ENCODE measurements at places on chromosomes 11 and 22. TPM values are rescaled to one million over a fixed set of nuclear protein-coding genes. Genes with fewer than 3 reads are reported as not detected.
A peak's percentile ranks its signal among the peaks of the same experiment; 100 is the strongest.

GRCh38 chr11:82929121-82929520, 27.6 kb downstream of the DDIAS start:
- no peak for DNase-seq

- no peak for DNase-seq
These were observed 10.8 kb upstream of the VSIG10L2 start for GRCh38 chr11:125935056-125935455.

GRCh38 chr22:31995046-31995445, 48.0 kb upstream of the SLC5A1 start:
- no peak for DNase-seq

GRCh38 chr11:40162901-40163883, 1296.3 kb downstream of the LRRC4C start:
- no peak for DNase-seq

GRCh38 chr11:13908535-13908934, 54.0 kb upstream of the SPON1 start:
- DNase-seq = no peak

- no peak for DNase-seq
These were observed 23.5 kb downstream of the TUG1 start for GRCh38 chr22:30992565-30992964.

GRCh38 chr11:70155386-70155785, 47.7 kb upstream of the FADD start:
- no peak for DNase-seq

GRCh38 chr22:46793497-46793896, 31.0 kb downstream of the TBC1D22A start:
- DNase-seq = no peak

GRCh38 chr11:47241841-47242301, 6.7 kb downstream of the ACP2 start:
- no peak for DNase-seq

DNA sequence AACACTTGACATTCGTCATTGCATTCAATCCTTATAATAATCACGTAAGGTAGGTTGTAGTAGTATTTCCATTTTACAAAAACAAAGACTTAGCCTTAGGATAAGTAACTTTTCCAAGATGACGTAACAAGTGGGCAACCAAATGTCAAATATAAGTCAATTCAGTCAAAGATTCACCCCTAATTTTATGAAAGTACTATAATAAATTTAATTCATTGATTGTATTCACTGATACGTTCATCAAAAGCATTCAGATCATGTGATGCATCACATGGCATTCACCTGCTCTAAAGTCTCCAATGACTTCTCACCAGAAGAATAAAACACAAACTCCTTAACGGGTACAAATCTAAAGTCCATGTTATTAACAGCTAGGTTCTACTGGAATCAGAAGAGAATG, 2.1 kb downstream of the KIF18A start:
- DNase-seq = no peak

DNA sequence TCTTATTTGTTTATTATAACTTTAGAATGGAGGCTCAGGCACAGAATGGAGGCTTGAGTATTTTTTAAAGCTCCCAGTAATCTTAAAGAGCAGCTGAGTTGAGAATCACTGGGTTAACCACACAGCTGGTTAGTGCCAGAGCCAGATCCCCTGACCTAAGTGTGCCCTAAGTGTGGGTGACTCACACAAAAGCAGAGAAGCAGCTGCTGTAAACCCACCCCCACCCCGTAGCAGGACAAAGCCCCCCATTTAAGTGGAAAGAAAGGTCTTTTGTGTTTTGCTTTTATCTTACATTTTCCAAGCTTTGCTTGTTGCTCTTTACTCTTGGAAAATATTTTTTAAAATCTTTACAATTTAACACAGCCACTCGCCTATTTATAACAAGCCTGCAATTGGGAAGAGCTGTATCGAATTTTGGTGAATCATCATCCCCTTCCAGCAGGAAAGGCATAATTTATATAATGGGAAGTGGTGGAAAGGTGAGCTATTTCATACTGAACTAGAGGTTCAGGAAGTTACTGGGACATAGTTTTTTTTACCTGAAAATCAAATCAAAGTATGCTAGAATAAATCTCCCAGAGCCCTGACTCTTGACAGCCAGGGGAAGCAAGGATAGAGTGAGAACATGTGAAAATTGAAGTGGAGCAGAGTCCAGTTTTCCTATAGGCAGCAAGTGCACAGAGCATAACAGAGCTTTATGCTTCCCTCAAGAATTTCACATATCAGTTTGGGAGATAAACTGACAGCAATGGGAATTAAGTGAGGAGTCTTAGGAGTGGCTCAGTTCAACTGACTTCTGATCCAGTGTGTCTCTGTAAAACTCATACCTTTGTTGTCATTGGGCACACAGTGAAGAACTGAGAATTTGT, 405.7 kb downstream of the AASDHPPT start:
- no peak for DNase-seq

- no peak for DNase-seq
These were observed 26.5 kb downstream of the PGA5 start for GRCh38 chr11:61267437-61267841.

DNA sequence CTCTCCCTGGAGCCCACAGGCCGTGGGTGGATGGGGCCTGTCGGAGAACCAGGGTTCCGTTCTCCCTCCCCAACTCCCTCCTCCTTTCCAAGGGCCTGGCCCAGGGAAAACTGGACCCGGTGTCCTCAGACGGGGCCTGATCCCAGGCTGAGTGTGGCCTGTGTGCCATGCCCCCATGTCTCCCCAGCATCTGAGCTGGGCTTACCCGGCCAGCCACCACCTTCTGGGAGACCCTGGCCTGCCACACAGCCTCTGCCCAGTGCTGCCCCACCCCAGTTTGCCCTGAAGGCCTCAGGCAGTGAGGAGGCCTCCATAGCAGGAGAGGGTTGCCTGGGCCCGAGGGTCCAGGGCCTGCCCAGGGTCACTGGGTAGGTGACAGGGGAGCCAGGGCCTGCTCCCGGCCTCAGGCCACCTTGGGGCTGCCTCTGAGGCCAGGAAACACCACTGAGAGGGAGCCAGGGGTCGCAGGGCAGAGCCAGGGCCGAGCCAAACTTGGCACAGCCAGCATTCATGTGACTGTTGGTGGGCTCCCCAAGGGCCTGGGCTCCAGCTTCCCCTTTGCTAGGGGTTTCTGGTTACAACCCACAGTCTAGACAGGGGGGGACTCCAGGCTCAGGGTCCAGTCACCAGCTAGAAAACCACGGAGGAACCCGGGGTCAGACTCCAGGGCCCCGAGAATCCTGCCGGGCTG, 590 bp upstream of the IFITM10 start:
- no peak for DNase-seq

DNA sequence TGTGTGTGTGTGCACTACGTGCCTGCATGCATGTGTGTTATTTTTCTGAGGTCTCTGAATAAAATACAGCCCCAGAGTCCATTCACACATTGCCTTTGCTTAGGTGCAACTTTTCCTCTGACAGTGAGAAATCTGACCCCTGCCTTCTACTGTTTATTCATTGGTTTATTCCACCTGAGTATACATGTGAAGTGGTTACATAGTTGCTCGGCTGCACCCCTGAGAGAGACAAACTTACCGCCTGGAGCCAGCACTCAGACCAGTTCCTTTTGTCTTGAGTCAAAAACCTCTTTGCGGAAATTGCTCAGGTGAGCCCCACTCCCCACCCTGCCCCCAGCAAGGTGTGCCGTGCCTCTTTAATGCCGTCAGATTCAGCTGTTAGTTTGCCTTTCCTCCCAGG, 363.6 kb downstream of the BRD1 start:
- DNase-seq = no peak

DNA sequence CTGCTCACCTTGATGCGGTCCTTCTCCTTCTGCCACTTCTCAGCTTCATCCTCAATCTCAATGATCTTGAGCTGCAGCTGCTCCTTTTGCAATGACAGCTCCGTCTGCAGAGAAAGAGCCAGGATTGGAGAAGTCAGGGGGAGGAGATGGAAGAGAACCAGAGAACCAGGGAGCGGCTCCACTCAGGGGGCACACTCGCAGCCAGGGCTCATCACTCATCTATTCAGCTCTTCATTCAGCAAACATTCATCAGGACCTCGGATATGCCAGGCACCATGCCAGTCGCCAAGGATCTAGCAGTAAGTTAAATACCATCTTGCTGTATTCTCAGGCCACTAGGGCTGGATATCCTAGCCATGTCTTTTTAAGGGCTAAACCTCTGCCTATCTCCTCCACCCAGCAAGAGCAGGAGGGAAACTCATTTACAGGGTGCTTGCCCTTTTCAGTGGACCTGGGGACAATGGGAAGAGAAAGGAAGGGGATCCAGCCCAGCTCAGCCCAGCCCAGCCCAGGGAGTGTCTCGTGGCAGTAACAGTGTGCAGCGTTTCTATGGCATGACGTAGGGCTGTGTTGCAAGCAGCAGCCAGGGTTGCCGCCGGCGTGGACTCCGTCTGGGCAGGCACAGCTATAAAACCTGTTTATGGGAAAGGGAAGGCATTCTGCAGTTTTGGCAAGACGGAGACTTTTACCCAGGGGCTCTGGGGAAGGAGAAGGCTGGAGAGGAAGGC, 9.4 kb downstream of the TRIM29 start:
- DNase-seq = peak; percentile 49

DNA sequence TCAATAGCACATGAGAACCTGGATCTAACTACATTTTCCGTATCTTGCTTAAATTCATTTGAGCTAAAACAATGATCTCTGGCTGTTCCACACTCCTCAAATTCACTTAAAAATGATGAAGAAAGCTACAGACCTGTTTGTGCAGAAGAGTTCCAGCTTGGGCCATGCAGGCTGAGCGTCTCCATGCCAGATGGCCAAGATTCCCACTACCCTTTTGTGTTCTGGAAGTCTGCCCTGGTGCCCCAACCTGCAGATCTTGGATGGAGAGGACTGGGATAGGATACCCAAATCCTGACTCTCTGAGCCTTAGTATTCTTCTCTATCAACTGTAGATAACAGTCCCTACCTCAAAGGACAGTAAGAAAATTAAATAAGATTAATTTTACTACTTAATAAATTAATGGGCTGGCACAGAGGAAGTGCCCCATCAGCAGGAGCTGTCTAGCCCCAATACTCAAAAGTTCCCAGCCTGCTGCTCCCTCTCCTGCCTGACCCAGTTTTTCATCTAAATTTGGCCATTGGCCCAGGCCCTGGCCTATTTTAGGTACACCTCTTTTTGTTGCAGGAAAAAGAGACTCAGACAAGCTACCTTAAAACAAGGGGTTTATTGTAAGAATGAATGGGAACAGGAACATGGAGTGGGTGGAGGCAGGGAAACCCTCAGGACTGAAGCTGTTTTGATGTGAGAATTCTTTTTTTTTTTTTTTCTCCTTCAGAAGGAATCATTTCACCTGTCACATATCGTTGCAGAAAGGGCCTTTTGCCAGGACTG, 81.4 kb upstream of the GRK3 start:
- DNase-seq = no peak

- no peak for DNase-seq
These were observed 883 bp upstream of the HMOX1 start for GRCh38 chr22:35380013-35380412.

GRCh38 chr22:42622061-42622710, 7.5 kb upstream of the POLDIP3 start:
- DNase-seq = no peak

GRCh38 chr11:19817265-19817851, 104.7 kb downstream of the NAV2 start:
- no peak for DNase-seq

DNA sequence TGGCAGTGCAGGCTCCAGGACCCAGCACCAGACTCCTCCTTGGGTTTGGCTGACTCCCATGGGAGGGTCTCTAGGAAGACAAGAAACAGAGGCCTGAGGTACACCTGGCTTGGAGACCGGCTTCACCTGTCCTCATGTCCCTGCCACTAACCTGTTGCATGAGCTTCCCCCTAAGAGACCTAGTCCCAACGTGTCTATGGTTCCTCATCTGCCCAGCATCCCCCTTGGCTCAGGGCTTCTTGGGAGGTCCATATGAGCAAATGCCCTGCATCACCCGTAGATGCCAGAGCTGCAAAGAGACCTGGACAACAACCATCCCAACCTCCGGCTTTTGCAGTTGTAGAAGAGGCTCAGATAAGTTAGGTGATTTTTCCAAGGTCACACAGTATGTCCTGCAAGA, 123.5 kb downstream of the BUD13 start:
- DNase-seq = no peak

GRCh38 chr11:17145972-17146371, 61.8 kb downstream of the PIK3C2A start:
- DNase-seq = no peak

DNA sequence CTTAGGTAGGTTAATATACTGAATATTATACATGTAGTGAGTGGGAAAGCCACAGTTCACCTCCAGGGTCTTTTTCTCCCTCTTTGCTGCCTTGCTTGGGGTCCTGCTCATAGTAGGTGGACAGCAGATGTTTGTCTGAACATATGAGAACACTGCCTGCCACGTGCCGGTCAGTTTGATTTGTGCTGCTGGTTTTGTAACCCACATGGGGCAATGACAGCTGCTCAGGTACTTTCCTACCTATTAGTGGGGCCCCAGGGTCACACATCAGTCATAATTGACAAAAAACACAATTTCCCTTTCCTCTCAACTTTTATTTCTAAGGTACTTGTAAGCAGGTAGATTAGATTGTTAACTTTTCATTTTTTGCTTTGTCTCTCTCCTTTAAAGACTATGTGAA, 43.8 kb downstream of the BMAL1 start:
- DNase-seq = no peak

- DNase-seq = no peak
These were observed 84.1 kb downstream of the LARGE2 start for GRCh38 chr11:46006418-46007070.

GRCh38 chr11:10381736-10382135, 73.3 kb upstream of the AMPD3 start:
- DNase-seq = no peak

GRCh38 chr11:78612721-78613377, 38.2 kb upstream of the NARS2 start:
- no peak for DNase-seq

- peak; percentile 35 for DNase-seq
These were observed 20.6 kb downstream of the MRGPRG start for GRCh38 chr11:3197878-3198528.

GRCh38 chr11:78605296-78605695, 30.6 kb upstream of the NARS2 start:
- DNase-seq = no peak

GRCh38 chr11:65653229-65654225, 9.2 kb downstream of the RELA start:
- peak; percentile 50 for DNase-seq

CALCA gene
- total RNA-seq = 3.9 TPM

BACE1 gene
- 7.7 TPM for total RNA-seq

POTEH gene
- not detected for total RNA-seq

MUC2 gene
- total RNA-seq = 0.44 TPM

CTTN gene
- 117 TPM for total RNA-seq

CABP4 gene
- 1.6 TPM for total RNA-seq

MOGAT2 gene
- not detected for total RNA-seq

KIF18A gene
- not detected for total RNA-seq

YPEL1 gene
- 13.4 TPM for total RNA-seq

MS4A3 gene
- total RNA-seq = not detected

PHLDA2 gene
- total RNA-seq = 0.49 TPM

PDGFD gene
- total RNA-seq = 5.6 TPM
